ENCODE measurements at places on chromosomes 13 and 19.

GRCh38 chr19:9324584-9324962 lies 594 bp downstream of the ZNF559 start:
- DNase-seq = no peak

DNA sequence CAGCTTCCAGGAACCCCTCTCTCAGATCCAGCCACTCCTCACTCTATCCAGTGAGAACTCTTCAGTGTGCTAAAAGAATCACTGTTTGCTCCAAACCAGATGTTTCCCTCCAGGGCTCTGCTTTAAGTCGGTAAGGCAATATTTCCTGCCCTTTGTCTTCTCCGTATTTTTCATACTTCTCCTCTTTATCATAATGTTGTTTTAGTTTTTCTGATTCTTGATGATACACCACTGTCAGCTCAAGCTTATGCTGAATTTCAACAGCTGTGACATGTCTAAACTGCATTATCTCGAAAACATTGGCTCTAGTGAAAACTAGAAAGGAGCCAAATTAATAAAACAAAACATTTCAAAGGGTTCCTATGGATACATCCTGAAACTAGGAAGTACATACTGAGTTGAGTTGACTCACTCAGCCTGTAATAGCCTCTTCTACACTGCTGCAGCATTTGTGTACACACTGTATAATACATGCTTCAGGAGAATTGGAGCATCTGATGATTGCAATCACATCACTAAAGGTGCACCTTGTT lies 39.8 kb downstream of the GPR180 start:
- no peak for DNase-seq

DNA sequence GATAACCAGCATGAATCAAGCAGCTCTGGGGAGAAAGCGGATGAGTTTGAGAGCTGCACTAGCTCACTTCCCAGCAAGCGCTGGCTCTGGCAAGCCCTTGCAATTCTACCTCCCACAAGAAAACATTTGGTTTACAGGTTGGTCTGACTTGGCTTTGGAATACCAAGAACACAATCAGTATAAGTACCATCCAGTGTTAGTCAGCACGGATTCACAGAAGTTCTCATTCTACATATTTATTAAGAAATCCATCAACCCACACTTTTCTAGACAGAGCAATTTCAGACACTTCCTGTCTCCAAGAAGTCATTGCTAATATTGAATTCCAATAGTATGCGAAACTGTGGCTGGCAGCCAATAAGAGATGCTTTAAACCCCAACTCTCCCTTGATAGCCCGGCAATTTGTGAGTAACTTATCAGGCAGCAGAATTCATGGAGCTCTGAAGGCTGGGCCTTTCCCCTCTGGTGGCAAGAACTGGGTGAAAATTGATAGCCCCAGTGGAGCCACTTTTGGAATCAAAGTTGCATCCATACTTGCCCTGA lies 59.4 kb upstream of the WASF3 start:
- DNase-seq = no peak

GRCh38 chr19:55990831-55991230 lies 4.3 kb downstream of the NLRP5 start:
- no peak for DNase-seq

DNA sequence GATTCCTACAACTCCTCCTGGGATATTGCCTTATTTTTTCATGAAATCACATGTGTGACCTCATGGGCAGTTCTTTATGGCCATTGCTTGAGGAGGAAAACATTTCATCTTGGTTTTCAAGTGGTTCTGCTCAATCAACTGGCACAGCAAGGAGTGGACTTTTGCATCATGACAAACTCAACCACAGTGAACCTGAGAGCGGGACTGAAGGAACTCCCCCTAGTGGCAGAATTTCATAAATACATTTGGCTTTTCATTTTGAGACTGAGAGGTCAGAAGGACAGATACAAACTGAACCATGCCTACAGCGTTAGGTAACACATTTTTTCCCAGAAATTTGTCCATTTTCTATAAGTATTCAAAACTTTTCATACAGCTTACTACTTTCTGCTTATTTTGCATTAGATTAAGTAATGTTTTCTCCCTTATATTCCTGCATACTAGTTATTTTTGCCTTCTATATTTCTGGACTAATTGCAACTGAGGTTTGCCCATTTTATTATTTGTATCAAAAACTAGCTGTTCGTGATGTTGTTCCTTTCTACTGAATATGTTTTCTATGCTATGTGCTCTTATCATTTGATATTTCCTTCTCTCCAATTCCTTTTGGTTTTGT lies 13.4 kb upstream of the SIGLEC12 start:
- DNase-seq = peak; percentile 63

DNA sequence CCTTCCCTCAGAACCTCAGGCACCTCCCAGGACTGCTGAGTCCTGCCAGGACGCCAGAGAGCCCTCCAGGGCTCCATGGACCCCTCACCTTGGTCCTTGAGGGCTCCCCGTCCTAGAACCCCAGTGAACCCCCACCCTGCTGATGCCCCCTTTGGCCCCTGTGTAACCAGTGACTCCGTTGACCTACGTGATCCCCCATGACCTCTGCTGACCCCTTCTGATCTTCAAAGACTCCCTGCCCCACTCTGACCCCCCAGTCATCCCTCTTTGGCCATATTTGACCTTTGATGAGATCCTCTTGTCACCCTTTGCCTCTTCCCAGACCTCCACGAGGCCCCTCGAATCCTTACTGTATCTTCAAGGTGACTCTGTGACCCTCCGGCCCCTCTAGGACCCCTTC lies 91.3 kb downstream of the MAP4K1 start:
- DNase-seq = no peak

GRCh38 chr13:41756198-41756880 lies 204.6 kb downstream of the VWA8 start:
- no peak for DNase-seq

GRCh38 chr19:48325265-48325910 lies at the start of gene EMP3:
Gene EMP3 (plus strand): TSS chr19:48325552. CDS start chr19:48326845, 1,293 bp downstream.
- peak; percentile 93 for DNase-seq

- no peak for DNase-seq
Observed at GRCh38 chr13:53191091-53191490, 162.5 kb downstream of the OLFM4 start.
